ENCODE measurements at places on chromosomes 1 and 21. TPM values are rescaled to one million over a fixed set of nuclear protein-coding genes. Genes with fewer than 3 reads are reported as not detected.

- peak; percentile 51 for DNase-seq
These were observed at the start of gene CGN for GRCh38 chr1:151510957-151511635. CGN (plus strand) TSS chr1:151511387; CDS start chr1:151518520, 7,133 bp downstream.

- no peak for DNase-seq
These were observed 83.9 kb upstream of the ARTN start for GRCh38 chr1:43849670-43850069.

DNA sequence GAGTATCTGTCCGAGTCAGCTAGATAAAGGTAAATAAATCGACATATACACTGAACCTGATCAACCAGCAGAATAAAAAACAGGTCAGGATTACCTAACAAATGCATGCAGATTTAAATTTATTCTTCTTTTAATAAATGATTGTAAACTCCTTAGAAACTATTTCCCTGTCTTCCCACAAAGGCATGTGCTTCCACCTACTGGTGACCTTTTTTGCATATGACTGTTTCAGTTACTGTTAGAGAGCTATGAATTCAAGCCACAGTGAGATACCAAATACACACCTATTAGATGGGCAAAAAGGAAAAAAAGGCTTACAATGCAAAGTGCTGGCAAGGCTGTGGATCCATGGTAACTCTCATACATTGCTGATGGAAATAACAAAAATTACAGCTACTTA is 957.4 kb upstream of the NCAM2 start:
- DNase-seq: no peak

The CIART gene
- 12.2 TPM for total RNA-seq

- DNase-seq: no peak
These were observed 94.3 kb downstream of the RGS2 start for GRCh38 chr1:192903142-192903541.

DNA sequence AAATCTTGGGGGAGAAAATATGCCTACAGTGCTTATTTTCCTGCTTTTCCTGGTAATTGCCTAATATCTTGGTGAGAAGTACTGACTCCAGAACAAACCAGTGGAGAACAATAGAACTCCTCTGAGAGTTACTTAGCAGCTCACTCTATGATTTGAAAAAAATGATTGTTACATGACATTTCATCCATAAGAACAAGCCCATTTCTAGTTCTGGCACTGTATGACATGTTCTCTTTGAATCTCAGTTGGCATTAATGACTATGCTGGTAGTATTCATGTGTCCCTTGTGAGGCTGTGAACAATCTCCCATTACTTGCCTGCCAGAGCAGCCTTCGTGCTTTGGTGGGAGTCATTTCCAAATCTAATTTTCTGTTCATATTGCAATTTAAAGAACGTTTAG is 58.0 kb downstream of the CLIC4 start:
- DNase-seq: no peak

DNA sequence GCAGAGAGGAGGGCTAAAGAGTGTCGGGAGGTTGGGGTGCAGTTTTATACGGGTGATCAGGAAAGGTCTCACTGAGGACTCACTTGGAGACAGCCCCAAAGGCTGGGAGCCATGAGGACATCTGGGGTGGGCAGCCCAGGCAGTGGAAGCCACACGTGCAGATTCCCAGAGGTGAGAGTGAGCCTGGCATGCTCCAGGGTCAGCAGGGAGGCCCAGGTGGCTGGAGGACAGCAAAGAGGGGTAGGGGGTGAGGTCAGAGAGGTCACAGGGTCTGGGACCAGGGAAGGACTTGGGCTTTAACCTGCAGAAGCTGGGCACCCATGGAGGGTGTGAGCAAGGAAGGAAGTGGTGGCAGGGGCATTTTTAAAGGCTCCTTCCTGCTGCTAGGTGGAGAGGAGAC is 481.7 kb downstream of the MATN1 start:
- DNase-seq: no peak

DNA sequence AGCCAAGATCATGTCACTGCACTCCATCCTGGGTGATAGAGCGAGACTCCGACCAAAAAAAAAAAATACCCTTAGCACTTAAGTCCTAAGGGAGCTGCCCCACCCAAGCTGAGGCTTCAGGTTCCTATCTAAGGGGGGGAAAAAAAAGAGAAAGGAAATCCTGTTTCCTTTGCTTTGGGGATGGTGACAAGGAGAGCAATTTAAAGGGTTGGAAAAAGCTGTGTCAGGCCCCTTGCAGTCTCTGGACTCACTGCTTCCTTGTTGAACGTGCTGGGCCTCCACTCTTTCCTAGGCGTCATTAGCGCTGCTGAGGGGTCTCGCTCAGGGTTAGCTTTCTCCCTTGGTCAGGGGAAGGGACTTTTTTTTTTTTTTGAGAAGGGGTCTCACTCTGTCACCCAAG is 18.1 kb downstream of the PRCC start:
- DNase-seq: no peak

GRCh38 chr1:230026572-230026971 is 40.5 kb upstream of the GALNT2 start:
- no peak for DNase-seq

GRCh38 chr1:7752512-7753417 is 18.3 kb upstream of the VAMP3 start:
- peak; percentile 19 for DNase-seq

DNA sequence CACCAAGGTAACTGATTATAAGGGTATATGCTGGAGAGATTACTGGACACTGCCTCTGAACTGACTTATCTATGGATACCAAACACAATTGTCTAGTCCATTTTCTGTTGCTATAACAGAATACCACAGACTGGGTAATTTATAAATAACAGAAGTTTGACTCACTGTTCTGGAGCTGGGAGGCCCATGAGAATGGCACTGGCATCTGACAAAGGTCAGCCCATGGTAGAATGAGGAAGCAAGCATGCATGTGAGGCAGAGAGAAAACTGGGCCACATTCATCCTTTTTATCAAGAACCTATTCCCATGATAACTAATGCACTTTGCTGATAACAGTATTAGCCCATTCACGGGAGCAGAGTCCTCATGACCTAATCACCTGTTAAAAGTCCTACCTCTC is 37.4 kb downstream of the FCER1A start:
- DNase-seq: no peak

The TOMM20 gene
- total RNA-seq: 71.8 TPM

The TNFRSF14 gene
- total RNA-seq: 3.4 TPM

The SMYD3 gene
- total RNA-seq: 7.2 TPM

DNA sequence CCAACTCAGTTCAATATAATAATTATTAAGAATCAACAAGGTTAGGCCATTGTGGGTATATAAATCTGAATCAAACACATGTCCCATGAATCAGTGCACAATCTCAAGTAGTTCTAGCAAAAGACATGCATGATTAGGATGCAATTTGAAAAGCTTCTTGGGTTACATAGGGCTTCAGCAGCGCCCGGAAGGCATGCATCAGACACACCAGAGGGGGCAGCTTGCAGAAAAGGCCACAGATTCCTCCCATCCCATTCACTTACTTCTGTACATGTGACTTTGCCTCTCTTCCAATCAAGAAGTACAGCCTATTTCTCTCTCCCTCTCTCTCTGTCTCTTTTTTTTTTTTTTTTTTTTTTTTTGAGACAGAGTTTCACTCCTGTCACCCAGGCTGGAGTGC is 91.8 kb downstream of the KCNN3 start:
- no peak for DNase-seq

The DDR2 gene
- 9.8 TPM for total RNA-seq

The PRMT2 gene
- 31.7 TPM for total RNA-seq

GRCh38 chr1:47637111-47637685 is 199.4 kb downstream of the FOXD2 start:
- no peak for DNase-seq

The GJA9 gene
- total RNA-seq: not detected

- no peak for DNase-seq
These were observed 8.9 kb downstream of the MRTO4 start for GRCh38 chr1:19260211-19261138.

DNA sequence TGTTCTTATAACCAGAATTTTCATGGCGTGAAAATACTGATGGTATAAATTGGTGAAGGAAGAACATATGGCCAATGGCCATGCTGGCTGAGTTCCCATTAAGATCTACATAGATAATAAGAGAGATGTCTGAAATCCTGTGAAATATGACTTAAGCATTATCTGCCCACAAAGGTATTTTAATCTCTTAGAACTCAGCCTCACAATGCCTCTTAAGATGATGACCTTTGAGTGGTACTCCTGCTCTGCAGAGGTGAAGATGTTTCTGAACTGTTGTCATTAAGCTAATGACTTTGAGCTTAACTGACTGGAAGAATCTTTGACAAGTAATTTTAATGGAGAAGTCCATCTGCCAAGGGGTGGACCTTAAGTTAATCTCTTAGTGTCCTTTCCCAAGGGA is 148.7 kb downstream of the ZNF326 start:
- DNase-seq: no peak

GRCh38 chr21:32599091-32599490 is 13.1 kb downstream of the CFAP298 start:
- DNase-seq: no peak

DNA sequence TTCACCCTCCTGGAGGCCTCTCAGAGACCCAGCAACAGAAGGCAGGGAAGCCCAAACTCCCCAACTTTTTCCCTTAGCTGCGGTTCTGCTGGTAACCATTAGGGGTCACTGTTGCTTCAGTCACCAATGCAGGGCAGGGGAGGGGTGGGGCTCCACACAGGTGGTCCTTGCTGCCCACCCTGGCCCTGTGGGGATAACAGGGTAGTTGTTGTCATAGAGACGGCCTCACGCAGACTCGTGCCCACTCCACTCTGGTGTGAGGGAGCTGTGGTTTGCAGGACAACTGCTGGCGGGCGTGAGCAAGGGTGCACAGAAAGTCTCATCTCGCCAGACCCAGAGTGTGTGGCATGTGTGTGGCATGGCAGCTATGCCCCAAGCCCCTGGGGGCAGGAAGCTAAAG is 19.9 kb downstream of the INSRR start:
- no peak for DNase-seq

DNA sequence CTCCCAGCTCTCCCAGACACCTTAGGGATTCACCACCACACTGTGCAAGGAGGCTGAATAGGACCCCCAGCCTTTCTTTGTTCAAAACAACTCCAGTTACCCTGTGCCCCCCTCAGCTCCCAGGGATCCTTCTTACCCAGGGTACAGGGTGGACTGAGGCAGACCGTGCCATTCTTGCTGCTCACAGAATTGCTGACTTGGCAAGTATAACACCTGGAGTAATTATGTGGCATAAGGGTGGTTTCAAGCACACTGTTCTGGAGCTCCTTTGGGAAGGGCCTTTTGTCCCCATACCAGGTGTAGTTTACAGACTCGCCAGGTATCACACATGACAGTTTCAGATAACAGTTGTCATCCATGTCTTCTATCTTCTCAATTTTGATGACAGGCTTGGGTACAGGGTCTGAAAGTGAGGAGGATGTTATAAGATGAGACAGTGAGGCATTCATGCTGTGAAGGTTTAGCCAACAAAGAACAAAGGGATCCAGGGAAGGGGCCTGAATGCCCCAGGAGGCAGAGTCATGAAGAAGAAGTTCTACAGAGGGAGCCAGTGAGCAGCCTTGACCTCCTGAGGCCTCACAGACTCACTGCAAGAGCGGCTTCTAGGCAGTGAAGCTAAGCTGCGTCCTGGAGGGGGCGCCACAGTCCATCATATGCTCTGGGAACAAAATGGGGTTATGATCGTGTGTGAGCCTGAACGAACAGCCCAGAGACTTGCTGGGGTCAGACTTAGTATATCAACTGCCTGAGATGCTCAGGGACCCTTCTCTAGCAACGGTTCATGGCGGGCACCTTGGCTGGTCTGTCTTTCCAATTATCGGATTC is 30.3 kb downstream of the CD48 start:
- DNase-seq: peak; percentile 28

The SPRR2E gene
- not detected for total RNA-seq

DNA sequence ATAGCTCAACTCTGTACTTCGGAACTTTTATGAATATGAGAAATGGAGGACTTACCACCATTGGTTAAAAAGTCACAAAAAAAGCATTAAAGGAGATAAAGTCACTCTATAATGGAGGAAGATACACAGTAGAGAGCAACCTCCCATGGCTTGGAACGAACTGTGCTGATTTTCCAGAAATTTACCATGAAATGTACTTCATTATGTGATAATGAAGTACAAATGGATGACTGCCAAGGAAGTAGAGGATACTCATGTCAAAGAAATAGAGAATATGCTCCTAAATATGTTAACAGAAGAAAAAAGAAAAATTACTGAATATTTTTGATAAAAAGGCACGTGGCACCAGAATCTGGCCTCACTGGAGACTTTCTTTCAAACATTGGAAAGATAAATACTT is 23.6 kb upstream of the PLA2G2E start:
- DNase-seq: no peak

DNA sequence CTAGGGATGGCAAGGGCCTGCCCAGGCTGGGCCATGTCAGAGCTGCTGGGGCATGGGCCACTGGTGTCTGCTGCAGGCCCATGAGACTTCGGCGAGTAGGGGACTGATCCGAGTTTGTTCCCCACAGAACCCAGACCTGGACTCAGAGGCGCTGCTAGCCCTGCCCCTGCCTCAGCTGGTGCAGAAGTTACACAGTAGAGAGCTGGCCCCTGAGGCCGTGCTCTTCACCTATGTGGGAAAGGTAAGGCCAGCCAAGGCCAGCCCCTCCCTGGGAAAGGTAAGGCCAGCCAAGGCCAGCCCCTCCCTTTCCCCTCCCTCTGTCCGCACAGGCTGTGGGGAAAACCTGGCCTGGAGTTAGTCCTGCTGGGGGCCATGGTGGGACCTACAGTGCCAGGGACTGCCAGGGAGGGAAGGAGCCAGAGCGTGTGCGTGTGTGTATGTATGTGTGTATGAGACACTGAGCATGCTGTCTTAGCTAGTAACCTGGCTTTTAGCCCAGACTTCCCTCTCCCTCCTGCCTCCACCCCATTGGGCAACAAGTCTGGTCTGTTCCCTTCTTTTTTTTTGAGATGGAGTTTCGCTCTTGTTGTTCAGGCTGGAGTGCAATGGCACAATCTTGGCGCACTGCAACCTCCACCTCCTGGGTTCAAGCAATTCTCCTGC is 8.0 kb downstream of the FAAH start:
- peak; percentile 49 for DNase-seq

The ARHGAP30 gene
- total RNA-seq: 0.61 TPM

DNA sequence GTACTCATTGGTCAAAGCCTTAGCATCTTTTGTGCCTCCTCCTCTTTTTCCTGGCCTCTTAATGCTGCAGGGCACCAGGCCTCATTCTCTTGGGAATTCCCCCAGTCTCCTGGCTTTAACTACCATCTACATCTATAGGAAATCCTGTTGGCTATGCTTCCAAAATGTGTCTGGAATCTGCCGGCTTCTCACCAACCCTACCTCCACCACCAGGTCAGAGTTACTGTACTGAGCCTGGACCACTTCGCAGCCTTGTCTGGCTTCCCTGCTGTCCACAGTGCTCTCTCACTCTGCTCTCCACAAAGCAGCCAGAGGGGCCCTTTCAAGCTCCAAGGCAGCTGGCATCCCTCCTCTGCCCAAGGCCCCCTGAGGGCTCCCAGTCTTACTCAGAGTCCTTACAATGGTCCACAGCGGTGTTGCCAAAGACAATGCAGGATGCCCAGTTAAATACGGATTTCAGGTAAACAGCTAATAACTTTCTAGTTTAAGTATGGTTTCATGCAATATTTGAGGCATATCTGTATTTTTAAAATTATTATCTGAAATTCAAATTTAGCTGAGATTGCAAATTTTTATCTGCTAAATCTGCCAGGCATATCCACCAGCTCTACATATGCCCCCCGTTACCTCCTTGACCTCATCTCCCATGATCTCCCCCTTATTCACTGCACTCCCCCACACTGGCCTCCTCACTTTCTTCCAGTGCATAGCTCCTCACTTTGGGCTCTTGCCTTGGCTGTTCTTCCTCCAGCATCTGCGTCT is 34.5 kb upstream of the FAM163A start:
- no peak for DNase-seq

- no peak for DNase-seq
These were observed 11.5 kb upstream of the CXADR start for GRCh38 chr21:17501107-17502006.

The PPM1J gene
- total RNA-seq: 5.4 TPM

All from gastrocnemius medialis (tissue), 4 donors.